ENCODE measurements at places on chromosomes 5 and 9. TPM values are rescaled to one million over a fixed set of nuclear protein-coding genes. Genes with fewer than 3 reads are reported as not detected.
A peak's percentile ranks its signal among the peaks of the same experiment; 100 is the strongest.

GLDC gene
- 0.79 TPM for total RNA-seq

FBXW11 gene
- 73.4 TPM for total RNA-seq

PHF24 gene
- total RNA-seq: 0.71 TPM

SLC34A3 gene
- total RNA-seq: not detected

F2RL2 gene
- not detected for total RNA-seq

ZNF367 gene
- 2.4 TPM for total RNA-seq

SPINK13 gene
- total RNA-seq: not detected

TMEFF1 gene
- total RNA-seq: 1.2 TPM

- no peak for DNase-seq
These were observed 95.6 kb downstream of the ESM1 start for GRCh38 chr5:54889826-54890225.

GRCh38 chr5:109707531-109707930 is 17.8 kb downstream of the MAN2A1 start:
- no peak for DNase-seq

DNA sequence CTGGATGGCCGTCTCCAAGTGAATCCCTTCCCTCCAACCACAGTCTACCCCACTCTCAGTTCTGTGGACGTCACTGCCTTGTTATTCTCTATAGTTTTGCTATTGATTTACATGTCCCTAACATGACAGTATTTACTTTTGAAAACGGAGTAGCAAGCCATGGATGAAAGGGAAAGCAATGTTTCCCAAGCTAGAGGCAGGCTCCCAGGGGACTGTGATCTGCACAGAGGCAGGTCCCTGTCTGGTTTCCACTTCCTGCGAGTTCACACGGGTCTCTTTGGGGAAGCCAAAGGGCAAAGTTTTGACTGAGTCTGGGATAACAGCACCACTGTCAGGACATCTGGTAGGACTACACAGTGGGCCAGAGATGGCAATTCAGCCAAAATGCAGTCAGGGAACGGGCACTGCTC is 12.7 kb downstream of the C9orf153 start:
- no peak for DNase-seq

- no peak for DNase-seq
These were observed 40.7 kb upstream of the PPP2R2B start for GRCh38 chr5:146919304-146919703.

- peak; percentile 21 for DNase-seq
These were observed 78.4 kb upstream of the ITGA1 start for GRCh38 chr5:52709167-52709925.

DNA sequence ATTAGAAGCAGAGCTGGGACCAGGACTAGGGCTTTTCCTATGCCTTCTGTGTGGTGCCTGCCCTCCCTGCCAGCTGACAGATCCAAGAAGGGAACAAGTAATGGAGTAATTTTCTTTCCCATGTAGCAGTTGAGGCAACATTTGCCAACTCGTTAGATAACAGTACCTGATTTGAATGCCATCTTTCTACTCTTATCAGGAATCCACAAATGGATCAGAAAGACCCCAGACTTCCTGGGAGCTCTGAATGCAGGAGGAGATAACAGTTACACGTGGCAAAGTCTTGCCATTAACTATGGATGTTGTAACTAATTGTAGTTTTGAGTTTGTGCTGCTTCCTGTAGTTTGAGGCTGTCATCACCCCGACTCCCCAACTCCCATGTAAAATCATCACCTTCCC is 39.2 kb downstream of the RCL1 start:
- no peak for DNase-seq

GRCh38 chr5:59856358-59856757 is 37.2 kb downstream of the PDE4D start:
- no peak for DNase-seq

DNA sequence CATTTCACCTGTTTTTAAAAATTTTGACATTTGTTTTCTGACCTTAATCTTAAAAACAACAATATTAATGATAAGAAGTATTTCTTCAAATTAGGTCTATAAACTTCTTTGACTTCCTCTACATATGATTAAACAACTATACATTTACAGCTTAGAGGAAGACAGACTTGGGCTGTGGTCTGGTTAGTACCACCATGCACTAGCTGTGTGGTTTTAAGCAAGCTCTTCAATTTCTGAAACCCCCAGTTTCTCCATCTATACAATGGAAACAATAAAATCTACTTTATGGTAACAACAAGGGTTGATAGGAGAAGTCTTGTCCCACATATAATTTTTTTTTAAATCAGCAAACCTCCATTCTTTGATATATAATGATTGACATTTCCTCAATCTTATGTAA is 15.7 kb downstream of the ANKDD1B start:
- no peak for DNase-seq

DNA sequence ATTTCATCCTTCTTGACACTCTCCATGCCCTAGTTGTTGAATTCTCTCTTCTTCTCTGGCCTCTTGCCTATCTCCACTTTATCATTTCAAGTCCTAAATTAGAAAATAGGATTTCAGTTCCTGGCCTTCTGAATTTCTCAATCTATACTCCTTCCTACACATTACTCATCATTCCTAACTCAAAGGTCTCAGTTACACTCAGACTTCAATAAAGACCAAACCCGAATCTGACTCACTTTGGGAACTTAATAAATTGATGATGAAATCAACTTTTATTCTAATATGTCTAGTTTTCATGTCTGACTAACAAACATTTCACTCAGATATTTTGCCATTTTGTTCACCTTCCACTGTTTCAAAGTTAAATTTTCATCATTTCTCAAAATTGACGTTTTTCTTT is 113.6 kb upstream of the TSLP start:
- DNase-seq: no peak

DNA sequence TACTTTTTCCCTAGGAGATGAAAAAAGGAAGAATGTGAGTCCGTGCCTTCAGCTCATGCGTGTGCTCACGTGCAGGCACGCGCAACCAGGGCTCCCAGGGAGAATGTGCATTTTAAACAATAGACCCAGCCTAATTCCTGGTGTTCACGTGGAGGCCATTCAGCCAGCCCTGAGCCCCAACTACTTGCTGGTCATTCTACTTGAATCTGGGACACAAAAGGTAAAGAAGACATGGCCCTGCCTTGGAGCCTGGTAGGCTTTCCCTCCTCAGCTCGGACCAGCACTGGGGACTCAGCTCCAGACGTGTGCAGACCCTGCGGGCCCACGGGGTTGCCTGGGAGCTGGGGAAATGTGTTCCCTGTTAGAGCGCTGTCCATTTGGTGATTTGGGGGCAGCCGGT is 125.5 kb downstream of the MVB12B start:
- no peak for DNase-seq

DNA sequence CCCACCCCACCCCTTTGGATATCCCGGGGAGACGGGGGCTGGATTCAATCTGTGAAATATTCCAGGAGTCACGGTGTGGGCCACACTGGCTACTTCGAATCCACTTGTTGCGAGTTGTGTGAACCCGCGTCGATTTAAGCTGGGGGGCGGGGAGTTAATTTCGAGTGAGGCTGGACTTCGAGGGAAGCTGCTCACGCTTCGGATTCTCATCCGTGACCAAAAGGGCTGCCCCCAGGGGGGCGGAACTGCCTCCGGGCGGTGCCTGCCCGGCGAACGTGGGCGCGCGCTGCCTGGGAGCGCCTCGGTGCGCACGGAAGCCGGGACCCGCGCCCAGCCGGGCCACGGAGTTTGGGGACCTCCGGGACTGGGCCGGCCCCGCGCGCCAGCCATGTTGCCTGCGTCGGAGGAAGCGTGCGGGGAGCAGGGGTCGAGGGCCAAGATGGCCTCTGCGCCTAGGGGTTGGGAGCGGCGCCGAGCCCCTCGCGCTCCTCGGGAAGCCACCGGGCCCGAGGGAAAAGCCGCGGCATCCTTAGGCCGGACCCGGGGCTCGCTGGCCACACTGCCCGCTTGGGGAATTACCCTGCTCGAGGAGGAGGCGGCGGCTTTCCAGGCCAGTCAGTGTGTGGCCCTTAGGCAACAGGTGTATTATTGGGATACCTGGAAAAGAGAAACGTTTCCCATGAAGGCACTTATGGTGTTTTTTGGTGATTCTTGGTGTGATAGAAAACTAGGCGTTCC is 975 bp downstream of the OCLN start:
- no peak for DNase-seq

- DNase-seq: no peak
These were observed 81.2 kb upstream of the MAP3K1 start for GRCh38 chr5:56734091-56734694.

GRCh38 chr9:111944241-111944866 is 47.7 kb downstream of the UGCG start:
- no peak for DNase-seq

- no peak for DNase-seq
These were observed 176.7 kb upstream of the DMAC1 start for GRCh38 chr9:7976167-7976755.

- DNase-seq: no peak
These were observed 46.7 kb upstream of the MACIR start for GRCh38 chr5:103211576-103212561.

- no peak for DNase-seq
These were observed 94.4 kb downstream of the TRIO start for GRCh38 chr5:14237317-14238086.

GRCh38 chr5:140596321-140596741 is 31.7 kb downstream of the SLC35A4 start:
- peak; percentile 56 for DNase-seq

GRCh38 chr9:94655739-94656138 is 16.4 kb upstream of the FBP1 start:
- no peak for DNase-seq

DNA sequence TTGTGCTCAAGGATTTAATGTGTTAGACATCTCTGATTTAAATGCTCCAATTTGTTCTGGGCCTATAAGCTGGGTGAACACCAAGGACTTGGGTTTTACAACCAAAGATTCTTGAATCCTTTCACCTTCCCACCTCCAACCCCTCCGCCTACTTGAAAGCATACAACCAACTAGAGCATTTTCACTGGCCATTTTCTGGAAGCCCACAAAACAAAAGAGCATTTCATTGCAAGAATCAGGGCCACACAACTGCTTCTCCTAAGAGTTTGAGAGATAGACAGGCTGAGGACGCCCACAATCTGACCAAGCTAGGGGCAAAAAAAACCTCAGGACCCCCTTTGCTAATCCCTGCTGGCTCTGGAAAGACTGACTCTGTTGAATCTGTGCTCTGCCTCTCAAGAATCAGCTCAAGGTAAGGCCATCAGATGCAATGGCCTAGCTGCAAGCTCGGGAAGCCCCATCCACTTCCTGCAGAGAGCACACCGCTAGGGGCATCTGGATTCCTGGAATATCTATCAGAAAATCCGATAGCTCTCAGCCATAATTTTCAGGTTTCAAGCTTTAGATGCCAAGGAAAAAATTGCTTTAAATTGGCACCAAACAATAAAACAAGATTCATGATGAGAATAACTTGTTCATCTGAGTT is 57.7 kb downstream of the RETREG1 start:
- no peak for DNase-seq

DNA sequence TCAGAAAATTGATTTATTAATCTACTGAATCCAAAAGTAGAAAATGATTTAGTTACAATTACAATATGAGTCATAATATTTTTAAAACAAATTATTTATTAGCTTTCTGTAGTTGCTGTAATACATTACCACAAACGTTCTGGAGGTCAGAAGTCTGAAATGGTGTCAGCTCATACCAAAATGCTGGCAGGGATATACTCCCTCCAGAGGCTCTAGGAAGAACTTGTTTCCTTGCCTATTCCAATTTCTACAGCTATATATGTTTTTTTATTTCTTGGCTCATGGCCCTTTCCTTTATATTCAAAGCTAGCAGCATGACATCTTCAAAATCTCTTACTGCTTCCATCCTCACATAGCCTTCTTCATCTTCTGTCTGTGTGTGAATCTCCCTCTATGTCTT is 667.9 kb upstream of the ITGA1 start:
- no peak for DNase-seq

DNA sequence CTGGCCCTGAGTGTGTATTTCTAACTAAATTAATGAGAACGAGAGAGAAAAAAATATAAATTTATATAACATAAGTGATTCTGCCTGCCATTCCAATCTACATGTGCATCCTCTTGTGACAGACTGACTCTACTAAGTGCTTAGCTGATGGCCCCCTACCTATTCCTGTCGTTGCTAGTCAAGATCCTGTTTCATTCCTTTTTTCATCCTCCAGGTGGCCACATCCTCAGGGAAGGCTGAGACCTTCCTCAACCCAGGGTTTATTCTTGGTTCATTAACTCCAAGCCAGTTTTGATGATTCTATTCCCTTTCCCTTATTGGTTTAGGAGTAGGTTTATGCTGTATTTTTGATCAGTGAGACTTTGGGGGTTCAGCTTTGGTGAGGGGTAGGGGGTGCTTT is 201.3 kb downstream of the C9orf152 start:
- DNase-seq: no peak

DNA sequence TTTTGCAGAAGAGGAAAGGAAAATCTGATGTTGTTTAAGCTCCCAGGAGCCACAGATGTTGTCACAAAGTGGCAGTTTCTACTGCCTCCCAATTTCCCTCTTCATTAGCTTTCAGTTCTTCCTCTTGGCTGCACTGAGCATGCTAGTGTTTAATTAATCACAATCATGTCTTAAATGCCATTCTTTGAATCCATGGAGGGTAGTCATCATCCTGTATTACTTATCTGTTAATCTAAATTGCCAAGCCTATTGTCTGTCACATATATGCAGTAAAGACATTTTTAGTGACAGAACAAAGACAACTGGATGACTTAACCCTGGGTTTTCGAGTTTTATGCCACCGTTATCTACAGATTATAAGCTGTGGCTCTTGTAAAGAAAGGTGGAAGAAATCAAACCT is 14.7 kb downstream of the KLHL9 start:
- no peak for DNase-seq

GRCh38 chr5:116763987-116764866 is 189.6 kb upstream of the SEMA6A start:
- DNase-seq: no peak

- DNase-seq: peak; percentile 33
These were observed 11.3 kb downstream of the NINJ1 start for GRCh38 chr9:93122721-93123221.

DNA sequence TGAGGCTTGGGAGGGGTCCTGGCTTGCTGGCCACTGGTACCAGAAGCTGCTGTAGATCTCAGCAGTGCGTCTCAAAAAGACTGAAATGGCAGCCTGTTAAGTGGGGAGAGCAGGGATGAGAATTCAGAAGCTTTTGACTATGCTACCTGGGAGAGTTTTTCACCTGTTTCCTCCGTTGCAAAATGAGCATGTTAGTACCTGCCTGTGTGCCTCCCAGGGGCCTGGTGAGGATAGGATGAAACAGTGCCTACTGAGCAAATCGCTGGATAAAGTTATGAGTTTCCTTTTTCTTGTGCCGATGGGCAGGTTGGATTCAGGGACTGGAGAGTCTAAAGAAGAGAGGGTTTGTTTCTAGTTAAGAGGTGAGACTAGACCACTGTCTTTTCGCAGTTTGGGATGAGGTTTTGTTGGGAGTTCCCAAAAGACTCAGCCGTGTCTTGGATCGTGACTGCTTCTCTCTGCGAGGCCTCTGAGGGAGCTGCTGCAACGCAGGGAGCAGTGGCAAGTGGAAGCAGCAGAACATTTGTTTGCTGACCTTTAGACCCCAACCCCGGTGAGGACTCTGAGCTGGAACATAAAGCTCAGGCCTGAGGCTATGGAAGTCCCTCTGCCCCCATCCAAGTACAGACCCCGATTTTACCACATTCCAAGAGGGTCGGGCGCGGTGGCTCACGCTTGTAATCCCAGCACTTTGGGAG is 1.4 kb downstream of the RALGPS1 start:
- no peak for DNase-seq

Data from ovary (tissue), 10 donors.